ENCODE measurements at places on chromosomes 4 and X.

GRCh38 chrX:39888730-39889129 lies 209.0 kb downstream of the BCOR start:
- no peak overlapping the region for H3K27ac ChIP-seq
- no peaks in the 10 kb centered on the region for H3K27me3 ChIP-seq
- H3K4me1 ChIP-seq: peaks cover 3% of the 10 kb centered on the region
- no peaks in the 10 kb centered on the region for H3K36me3 ChIP-seq
- no peak overlapping the region for H3K4me3 ChIP-seq
- DNase-seq: no peak

GRCh38 chrX:18983666-18984380 lies at the start of gene PHKA2:
Gene PHKA2 (minus strand): TSS chrX:18984114. CDS start chrX:18983932, 182 bp downstream.
- peak; percentile 1 for DNase-seq
- peaks cover 3% of the 10 kb centered on the region for H3K27me3 ChIP-seq
- H3K4me3 ChIP-seq: peak within 1 kb of the TSS; percentile 71
- H3K36me3 ChIP-seq: no peaks in the 10 kb centered on the region

DNA sequence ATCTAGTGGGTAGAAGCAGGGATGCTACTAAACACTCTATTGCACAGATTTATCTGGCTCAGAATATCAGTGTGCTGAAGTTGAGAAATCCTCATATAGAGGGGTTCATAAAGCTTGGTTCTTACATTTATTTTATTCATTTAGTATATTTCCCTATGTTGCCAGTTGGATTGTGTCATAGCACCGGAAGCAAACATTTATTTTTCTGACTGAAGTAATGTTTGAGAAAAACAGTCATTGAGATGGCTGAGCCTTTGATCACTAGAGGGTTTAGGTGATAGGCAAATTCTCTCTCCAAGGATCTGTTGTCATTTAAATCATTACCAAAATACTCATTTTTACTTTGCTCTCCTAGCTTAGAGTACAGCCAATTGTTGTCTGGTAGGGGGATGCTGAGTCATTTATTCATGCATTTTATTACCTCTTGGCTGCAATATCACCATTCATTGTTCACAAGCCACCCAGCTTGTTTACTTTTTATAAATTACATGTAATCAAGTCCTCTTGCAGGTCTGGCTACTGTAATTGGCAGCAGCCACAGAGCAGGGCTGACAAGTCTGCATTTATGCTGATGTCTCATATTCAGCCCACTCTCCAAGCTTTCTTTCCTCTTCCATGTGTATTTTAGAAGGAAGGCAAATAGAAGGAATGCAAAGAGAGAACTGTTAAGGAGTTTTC lies 15.2 kb downstream of the GAB1 start:
- H3K4me3 ChIP-seq: no peak overlapping the region
- H3K27me3 ChIP-seq: no peaks in the 10 kb centered on the region
- H3K27ac ChIP-seq: no peak overlapping the region
- no peaks in the 10 kb centered on the region for H3K36me3 ChIP-seq

DNA sequence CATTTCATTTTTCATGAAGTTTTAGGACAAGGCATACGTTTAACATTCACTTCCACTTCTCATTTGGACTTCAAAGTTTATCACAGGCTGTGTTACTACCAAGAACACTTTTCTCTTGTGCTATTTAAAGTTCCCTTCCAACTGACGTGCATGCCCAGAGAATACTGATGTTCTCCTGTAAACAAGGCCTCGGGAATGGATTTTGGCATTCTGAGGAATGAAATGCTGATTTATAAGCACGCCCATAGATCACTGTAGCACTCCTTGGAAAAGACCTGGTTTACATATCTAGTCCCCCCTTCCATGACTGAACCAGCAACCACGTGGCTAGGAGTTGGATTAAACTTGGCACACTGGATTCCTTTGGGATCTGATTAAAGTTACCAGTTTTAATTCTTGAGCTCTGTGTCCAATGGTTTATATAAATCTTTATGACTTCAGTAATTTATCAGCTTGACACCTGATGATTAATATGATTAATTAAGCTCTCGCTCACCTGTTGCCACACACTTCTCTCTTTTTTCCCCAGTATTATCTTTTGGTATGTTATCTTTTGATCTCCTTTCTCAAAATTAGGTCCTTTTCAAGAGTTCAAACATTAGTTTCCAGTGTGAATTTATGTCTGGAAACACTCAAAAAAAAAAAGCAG lies 122.4 kb upstream of the HAND2 start:
- no peaks in the 10 kb centered on the region for H3K36me3 ChIP-seq
- no peak overlapping the region for H3K27ac ChIP-seq
- H3K4me1 ChIP-seq: no peaks in the 10 kb centered on the region
- H3K4me3 ChIP-seq: no peak overlapping the region

- no peaks in the 10 kb centered on the region for H3K36me3 ChIP-seq
- no peak overlapping the region for H3K27ac ChIP-seq
- H3K27me3 ChIP-seq: no peaks in the 10 kb centered on the region
- peaks cover 26% of the 10 kb centered on the region for H3K4me1 ChIP-seq
Measured at GRCh38 chrX:136619899-136620505, 28.0 kb upstream of the CD40LG start.

DNA sequence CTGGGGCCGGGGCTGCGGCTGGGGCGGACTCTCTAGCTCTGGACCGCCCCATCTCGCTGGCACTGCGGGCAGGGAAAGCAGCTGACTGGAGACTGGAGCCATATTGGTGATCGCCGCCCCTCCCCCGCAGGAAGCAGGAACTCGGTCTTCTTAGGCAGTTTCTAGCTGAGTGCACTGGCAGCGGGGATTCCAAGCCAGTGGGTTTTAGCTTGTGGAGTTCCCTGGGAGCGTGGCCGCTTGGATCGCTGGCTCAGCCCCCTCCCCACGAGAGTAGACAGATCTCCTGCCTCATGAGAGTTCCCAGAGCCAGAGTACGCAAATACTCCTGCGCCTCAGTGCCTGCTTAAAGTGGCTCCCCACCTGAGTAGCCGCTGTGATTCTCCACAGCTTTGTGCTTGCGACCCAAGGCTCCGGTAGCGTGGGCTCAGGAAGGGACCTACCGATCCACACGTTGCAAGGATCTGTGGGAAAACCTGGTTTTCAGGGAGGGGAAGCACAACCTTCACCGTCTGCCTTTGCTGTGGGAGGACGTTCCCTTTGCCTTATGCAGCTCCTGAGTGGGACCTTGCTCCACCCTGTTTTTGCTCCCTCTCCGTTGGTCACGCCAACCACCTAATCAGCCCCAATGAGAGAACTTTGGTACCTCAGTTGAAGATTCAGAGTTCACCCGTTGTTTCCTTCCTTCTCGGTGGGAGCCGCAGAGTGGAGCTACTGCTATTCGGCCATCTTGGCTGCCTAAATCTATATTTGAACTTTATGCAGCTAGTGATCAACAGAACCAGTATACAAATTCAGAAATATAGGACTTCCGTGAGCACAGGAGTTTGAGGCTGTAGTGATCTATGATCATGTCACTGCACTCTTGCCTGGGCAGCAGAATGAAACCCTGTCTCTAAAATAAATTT lies 803.9 kb upstream of the PCDH10 start:
- no peak overlapping the region for H3K27ac ChIP-seq
- H3K4me1 ChIP-seq: no peaks in the 10 kb centered on the region
- no peaks in the 10 kb centered on the region for H3K36me3 ChIP-seq
- no peaks in the 10 kb centered on the region for H3K27me3 ChIP-seq
- no peak for DNase-seq
- no peak overlapping the region for H3K4me3 ChIP-seq

DNA sequence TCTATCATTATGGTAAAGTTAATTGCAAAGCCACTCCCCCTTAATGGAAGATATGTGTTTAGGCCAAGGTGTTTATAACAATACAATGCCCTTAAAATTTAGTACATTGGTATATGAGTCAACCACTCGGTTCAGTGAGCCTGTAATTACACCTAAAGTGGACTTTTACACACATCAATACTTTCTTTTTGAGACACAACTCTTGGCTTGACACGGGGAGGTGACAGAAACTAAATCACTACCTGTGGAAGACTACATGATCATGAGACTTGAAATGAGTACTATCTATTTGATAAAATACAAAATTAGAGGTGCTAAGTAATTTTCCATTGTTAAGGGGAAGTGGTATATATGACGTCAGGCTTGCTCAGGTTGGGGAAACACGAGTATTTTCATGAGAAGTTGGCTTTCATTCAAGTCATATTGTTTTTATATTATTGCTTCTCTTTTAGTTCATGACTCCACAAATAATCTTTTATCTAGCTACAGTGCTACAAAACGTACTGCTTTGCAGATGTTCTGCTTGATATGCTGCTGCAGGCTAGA lies 918.3 kb downstream of the ARAP2 start:
- H3K4me1 ChIP-seq: no peaks in the 10 kb centered on the region
- H3K27me3 ChIP-seq: no peaks in the 10 kb centered on the region
- no peaks in the 10 kb centered on the region for H3K36me3 ChIP-seq
- H3K4me3 ChIP-seq: no peak overlapping the region
- DNase-seq: no peak

- no peaks in the 10 kb centered on the region for H3K36me3 ChIP-seq
- H3K4me1 ChIP-seq: no peaks in the 10 kb centered on the region
- no peak overlapping the region for H3K4me3 ChIP-seq
- no peak overlapping the region for H3K27ac ChIP-seq
- no peak for DNase-seq
Measured at GRCh38 chr4:9927341-9928007, 93.8 kb downstream of the SLC2A9 start.

DNA sequence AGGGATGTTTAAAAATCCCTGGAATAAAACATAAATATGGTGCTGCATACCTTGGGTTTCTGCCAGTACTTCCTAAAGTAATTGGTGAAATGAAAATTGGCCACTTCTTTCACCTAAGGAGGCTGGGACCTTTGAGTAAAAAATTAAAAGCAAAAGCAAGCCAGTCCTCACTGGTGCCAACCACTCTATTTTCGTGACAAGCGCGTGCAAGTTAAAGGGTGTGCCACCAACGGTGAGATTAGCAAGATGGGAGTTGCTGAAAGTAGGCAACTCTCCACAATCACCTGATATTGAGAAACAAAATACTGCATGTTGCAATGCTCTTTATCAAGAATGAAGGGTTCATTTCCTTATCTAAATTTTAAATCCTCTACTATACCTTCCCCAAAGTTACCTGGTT lies 19.7 kb upstream of the RTL9 start:
- no peak for DNase-seq
- no peaks in the 10 kb centered on the region for H3K36me3 ChIP-seq
- no peak overlapping the region for H3K27ac ChIP-seq
- H3K4me3 ChIP-seq: no peak overlapping the region
- H3K4me1 ChIP-seq: no peaks in the 10 kb centered on the region
- no peaks in the 10 kb centered on the region for H3K27me3 ChIP-seq

- no peaks in the 10 kb centered on the region for H3K4me1 ChIP-seq
- H3K27ac ChIP-seq: no peak overlapping the region
- H3K36me3 ChIP-seq: no peaks in the 10 kb centered on the region
- H3K27me3 ChIP-seq: no peaks in the 10 kb centered on the region
Measured at GRCh38 chr4:158255727-158256324, 45.5 kb downstream of the TMEM144 start.

- H3K27me3 ChIP-seq: peaks cover 19% of the 10 kb centered on the region
- no peaks in the 10 kb centered on the region for H3K36me3 ChIP-seq
- DNase-seq: no peak
- H3K4me3 ChIP-seq: no peak overlapping the region
Measured at GRCh38 chr4:1572964-1573720, 111.0 kb downstream of the FAM53A start.

GRCh38 chrX:48918301-48918642 lies 552 bp downstream of the PIM2 start:
- peak overlapping the region; percentile 85 for H3K4me3 ChIP-seq
- peak overlapping the region; percentile 86 for H3K27ac ChIP-seq
- peaks cover 39% of the 10 kb centered on the region for H3K36me3 ChIP-seq
- peaks cover 54% of the 10 kb centered on the region for H3K4me1 ChIP-seq
- H3K27me3 ChIP-seq: no peaks in the 10 kb centered on the region
- no peak for DNase-seq

DNA sequence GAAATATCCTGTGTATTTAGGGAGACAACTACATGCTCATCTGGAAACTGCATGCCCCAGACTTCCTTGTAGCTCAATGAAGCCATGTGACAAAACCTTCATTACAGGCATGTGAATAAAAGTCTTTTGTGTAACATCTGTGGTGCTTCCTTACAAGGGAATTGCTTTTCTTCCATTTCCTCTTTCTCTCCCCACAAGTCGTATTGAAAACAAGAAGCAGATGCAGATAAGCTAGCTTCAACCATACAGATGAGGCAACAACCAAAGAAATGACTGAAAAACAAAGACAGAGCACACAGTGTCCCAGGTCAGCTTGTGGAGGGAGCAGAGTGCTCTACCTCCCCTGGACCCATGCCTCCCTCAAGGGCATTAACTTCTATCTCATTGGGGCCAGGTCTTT lies 115.8 kb upstream of the INPP4B start:
- H3K4me3 ChIP-seq: no peak overlapping the region
- no peak for DNase-seq
- H3K27me3 ChIP-seq: no peaks in the 10 kb centered on the region

DNA sequence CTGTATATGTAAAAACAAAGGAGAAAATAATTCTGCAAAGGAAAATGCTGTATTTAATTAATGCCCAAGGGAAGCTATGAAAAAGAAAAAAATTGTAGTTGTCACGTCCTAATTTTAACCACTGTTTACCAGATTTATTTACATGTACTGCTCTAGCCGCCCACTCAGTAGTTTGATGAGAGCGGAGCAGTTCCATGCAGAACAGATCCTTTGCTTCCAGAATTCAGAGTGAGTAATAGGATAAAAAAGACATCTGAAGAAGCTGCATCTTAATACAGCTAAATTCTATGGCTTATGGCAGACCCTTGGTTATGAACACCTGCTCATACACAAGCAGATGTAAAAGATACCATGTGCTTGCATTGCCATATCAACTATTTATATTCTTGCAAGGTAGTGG lies 287.0 kb downstream of the GASK1B start:
- H3K27ac ChIP-seq: no peak overlapping the region
- H3K27me3 ChIP-seq: no peaks in the 10 kb centered on the region
- H3K36me3 ChIP-seq: no peaks in the 10 kb centered on the region
- DNase-seq: no peak
- no peaks in the 10 kb centered on the region for H3K4me1 ChIP-seq
- H3K4me3 ChIP-seq: no peak overlapping the region

DNA sequence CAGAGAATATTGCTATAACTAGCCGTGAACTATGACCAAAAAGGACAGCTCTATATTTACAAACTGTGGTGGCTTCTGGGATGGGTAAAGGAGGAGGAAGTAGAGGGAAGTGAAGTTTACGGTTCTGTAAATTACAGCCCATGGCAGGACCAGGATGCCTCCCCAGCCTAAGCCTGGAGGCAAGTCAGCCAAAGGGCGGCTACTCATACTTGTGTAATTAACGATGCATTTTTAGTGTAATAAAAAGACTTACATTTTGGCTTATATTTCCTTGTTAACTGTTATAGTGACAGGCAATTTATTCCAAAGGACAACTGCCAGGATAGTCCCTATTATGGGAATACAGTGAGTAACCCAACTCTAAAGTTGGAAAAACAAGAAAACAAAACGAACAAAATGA lies 139.9 kb upstream of the OTUD4 start:
- H3K4me1 ChIP-seq: no peaks in the 10 kb centered on the region
- H3K27ac ChIP-seq: no peak overlapping the region
- DNase-seq: no peak
- H3K4me3 ChIP-seq: no peak overlapping the region
- H3K36me3 ChIP-seq: no peaks in the 10 kb centered on the region

All from thymus (tissue), 14 donors.